Tibial nerve (tissue), 4 donors: ENCODE measurements at places on chromosomes 7 and 10.

GRCh38 chr10:64209561-64209960, 688.4 kb downstream of the REEP3 start:
- DNase-seq: no peak

DNA sequence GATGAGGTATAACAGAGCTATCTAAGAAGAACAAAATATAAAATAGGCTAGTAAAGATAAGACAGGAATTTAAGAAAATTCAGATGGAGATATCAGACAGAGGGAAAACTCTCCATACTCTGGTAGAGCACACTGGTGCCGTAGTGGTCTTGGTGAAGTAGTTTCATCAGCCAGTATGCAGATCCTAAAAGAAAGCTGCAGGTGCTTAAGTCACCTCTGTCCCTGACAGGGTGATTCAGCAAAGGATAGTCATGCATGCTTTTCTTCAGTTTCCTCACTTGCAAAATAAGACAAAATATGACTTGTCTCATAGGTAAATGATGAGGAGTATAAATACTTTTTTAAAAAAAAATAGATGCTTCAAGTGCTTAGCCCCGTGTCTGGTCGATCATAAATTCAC, 794.9 kb downstream of the TNS3 start:
- no peak for DNase-seq

GRCh38 chr7:43636093-43636492, 53.2 kb downstream of the STK17A start:
- no peak for DNase-seq

DNA sequence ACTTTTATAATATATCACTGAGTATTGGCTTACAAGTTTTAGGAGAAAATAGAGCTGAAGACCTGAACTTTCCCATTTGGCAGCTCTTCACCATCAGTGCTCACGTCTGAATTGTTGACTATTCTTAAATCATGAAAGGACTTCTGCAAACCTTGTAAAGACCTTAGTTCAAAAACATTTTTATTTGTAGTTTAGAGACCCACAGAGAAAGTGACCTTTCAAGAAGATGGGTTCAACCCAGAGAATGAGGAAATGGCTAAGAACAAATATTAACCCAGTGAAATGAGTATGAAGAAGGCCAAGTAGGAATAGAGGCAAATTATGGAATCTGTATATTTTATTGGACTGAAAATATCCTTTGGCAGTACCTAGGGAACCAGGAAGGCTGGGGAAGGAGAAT, 1151.1 kb downstream of the GATA3 start:
- no peak for DNase-seq

DNA sequence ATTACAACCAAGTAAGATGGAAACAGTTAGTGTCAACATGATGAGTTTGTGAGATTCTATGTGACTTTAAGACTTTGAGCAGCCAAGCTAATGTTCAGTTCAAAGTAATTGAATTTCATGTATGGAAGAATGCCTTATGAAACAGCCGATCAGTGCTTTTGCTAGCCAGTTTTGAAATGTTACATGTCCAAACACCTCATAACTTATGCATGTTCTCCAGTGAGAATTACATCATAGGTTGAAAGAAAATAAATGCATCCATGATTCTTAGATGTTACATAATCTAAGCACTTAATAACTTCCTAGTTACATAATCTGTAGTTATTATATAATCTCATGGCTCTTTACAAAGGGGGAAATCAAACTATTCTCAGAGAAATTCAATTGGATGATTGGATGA, 211.3 kb downstream of the BICC1 start:
- DNase-seq: no peak
